ENCODE measurements at places on chromosomes 5 and 9.

DNA sequence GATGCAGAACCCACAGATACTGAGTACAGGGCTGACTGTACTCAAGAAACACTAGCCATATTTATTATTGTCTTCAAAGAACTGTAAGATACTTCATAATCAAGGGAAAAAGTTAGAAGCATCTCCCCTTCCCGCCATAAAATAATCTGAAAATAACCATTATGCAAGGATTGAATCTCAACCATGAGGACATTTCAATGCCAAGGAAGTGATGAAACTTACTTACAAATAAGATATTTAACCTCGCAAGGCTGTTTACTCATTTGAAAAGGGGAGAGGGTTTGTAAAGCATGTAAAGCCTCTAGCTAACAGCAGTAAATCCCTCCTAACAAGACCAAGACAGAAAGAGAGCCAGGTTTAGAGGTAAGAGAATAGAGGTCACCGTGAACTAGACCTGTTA is 6.3 kb downstream of the MYO10 start:
- DNase-seq: no peak

DNA sequence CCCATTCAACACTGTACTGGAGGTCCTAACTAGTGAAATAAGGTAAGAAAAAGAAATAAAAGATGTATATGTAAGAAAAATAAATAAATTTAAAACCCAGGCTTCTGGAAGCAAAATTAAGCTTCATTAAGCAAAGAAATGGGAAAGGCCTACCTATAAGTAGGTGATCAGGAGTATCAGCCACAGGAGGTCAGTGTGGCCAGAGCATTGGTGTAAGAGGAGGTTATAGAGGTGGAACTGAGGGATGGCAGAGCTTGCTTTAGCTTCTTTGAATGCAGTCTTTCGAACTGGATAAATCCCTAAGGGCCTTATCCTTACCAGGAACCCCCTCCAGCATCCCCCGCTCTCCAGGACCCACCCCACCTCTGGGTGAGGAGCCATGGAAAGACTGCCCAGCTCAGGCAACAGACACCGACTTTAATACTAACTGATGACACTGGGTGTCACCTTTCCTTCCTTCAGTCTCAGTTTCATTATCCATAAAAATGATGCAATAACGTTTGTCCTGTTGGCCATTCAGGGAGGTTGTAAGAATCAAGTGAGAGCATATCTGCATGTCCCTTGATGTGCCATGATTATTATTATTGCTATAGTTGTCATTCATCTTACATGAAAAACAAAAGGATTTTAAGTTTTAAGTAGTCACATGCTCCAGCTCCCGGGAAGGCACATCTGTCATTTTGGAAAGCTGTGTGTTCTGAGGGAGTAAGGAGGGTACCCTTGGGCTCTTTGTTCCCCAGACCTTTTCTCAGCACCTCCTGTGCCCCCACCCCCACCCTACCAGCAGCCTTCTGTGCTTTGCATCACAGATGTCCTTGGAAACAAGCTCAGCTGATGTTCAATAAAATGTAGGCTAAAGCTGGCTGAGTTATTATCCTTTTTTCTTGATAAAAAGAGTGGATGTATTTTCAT is 50.8 kb upstream of the CTNNA1 start:
- no peak for DNase-seq

GRCh38 chr9:133532937-133533668 is 1.4 kb upstream of the ADAMTSL2 start:
- DNase-seq: no peak

- no peak for DNase-seq
These were observed 26.9 kb upstream of the FEM1C start for GRCh38 chr5:115571441-115571878.
